ENCODE measurements at places on chromosomes 2 and 18. TPM values are rescaled to one million over a fixed set of nuclear protein-coding genes. Genes with fewer than 3 reads are reported as not detected.

DNA sequence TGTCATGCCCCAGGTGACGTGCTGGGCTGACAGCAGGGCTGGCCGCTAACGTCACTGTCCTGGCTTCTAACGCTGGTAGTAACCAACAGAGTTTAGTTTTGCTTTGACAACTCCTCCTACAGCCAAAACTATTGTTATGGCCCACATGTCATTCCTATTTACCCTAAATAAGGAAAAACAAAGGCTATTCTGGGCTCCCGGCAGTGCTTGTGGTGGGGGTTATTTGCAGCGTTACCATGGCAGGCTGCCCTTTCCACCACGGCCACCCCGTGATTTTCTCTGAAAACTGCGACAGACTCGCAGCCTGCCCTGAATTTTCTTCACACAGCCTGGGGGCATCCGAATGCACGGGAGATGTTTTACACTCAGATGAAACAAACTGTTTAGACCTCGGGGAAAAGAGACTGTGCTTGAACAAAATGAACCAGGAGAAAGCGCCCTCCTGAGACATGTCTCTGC lies 115.2 kb downstream of the FAM210A start:
- peak; percentile 32 for DNase-seq

DNA sequence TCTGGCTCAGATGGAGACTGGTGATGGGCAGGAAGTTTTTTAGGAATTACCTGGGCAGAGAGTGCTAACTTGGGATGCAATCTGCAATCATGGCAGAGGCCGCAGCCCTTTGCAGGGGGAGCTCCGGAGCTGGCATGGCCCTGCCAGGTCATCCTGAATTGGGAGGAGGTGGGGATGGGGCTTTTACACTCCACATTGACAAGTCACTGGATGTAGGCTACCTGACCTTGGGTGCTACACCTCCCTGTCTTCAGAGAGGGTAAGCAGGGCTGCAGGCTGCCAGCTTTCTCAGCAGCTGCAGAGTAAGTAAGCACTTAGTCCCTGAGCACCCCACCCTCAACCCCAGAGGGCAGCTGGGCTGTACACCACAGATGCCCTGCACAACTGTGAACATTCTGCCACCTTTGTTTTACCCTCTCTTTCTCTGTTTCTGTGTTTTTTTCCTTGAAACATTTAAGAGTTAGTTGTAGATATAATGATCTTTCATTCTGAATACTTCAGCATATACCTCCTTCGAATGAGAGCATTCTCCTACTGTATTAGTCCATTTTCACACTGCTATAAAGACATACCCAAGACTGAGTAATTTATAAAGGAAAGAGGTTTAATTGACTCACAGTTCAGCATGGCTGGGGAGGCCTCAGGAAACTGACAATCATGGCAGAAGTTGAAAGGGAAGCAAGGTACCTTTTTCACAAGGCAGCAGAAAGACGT lies 6.8 kb upstream of the HS1BP3 start:
- no peak for DNase-seq

DNA sequence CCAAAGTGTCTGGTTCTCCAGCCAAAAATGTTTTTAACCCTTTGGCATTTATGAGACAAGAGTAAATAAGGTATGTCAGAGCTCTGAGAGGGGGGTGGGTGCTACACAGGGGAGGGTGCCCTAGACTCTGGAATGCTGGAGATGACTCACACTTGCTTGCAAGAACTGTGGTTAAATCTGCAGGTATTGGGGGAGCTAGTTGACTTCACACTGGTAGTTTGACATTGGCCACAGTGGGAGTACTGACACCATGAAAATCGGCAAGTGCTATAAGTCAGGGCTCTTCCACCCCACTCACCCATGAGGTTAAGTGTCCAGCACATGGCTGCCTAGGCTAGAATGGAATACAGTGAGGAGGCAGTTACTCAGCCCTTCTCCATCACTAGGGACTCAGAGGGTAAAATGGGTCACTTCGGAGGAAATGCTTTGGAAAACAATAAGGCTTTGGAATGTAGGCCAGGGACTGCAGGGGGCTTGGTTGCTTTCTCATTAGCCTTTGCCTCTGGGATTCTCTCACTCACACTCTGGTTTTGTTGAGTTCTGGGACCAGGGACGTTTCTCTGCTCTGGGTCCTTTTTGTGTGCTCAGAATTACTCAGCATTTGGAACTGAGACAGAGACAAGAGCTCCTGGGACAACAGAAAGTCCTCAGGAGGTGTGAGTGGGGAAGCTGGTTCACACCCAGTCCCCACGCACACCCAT lies 91.6 kb downstream of the ACKR3 start:
- no peak for DNase-seq

DNA sequence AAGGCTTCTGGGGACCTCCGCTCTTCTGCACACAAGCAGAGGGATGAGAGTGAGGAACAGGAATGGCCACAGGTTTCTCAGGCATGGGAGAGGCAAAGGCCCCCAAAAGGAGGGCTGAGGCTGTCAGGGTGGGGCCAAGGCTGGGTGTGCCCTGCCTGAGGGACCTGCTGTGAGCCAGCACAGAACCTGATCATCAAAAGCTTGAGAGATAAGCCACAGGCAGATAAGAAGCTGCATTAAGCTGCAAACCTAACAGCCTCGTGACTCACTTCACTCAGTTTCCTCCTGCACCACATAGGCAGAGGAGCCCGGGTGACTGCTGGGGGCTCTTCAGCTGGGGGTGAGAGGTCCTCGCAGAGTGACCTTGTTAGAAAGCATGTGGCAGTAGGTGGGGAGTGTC lies 64.5 kb upstream of the LAPTM4A start:
- peak; percentile 71 for DNase-seq

DNA sequence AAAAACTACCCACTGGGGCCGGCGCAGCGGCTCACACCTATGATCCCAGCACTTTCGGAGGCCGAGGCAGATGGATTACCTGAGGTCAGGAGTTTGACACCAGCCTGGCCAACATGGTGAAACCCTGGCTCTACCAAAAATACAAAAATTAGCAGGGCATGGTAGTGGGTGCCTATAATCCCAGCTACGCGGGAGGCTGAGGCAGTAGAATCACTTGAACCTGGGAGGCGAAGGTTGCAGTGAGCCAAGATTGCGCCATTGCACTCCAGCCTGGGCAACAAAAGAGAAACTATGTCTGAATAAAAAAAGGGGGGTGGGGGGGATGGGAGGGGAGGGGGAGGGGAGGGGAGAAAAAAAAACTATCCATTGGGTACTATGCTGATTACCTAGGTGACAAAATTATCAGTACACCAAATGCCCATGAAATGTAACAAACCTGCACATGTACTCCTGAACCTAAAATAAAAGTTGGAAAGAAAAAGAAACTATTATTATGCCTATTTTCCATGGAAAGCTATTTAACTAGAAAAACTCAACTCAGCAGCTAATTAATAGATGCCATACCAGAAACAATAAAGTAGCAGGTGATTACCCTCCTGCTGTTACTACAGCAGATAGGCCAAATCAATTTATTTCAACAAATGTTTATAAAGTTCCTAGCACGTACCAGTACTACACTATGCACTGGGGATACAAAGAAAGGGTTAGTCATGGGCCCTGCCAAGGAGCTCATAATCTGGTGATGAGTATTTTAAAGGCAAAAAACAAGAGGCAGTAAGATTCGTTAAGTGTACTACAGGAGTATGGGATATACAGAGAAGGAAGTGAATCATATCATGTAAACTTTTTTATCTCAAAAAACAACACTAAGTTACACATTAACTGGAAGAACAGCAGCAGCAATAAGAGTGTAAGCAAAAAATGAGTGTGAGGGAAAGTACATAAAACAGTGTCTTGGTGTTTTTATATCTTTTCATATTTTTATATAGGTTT lies 112.8 kb upstream of the SLC39A10 start:
- peak; percentile 76 for DNase-seq

Gene C2orf74
- 9.9 TPM for polyA plus RNA-seq

Gene STRN
- 6.7 TPM for polyA plus RNA-seq

DNA sequence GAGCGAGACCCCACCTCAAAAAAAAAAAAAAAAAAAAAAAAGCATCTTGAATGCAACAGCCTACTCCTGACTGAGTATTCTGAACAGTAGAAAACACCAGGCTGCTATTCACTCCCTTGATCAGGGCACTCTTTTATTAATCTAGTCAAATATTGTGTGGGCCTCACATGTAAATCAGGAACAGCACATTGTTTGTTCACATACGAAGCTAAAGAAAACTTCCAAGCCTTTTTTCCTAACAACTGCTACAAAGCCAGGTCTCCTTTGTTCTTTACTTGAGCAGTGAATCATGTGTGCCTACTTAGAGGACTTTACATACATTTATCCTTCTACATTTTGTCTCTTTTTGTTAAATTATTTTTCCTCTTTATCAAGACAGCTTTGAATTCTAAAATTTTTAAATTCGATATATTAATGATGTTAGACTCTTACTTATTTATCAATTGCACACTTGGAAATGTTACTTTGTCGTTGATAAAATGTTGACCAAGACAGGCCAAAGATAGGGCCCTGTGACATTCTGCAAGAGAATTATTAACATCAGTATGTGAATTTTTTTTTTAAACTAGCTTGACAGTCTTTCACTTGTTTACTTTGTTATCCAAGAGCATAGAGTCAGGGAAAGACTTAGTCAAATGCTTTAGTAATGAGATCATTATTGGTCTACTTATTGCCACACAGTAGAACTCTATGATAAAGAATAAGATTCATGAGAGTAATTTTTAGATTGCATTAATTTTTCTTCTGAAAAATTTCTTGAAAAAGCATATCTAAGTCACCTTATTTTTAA lies 13.2 kb downstream of the SPATS2L start:
- DNase-seq = peak; percentile 62

Gene TDRD15
- not detected for polyA plus RNA-seq

Gene SLC9A4
- not detected for polyA plus RNA-seq

DNA sequence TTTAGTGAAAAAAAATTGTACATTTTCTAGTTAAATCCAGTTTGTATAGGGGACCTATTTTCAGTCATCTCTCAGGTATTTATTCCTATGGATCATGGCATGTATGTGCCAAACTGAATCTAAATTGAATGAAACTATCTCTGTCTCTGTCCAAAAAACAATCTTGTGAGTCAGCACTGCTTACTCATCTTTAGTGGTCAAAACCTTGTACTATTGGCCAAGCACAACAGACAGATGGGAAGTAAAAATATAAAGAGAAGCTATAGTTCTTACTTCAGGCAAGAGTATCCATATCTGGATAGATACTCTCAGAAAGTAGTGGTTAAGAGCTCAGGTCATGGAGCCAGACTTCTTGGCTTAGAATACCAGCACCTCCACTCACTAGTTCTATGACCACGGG lies 76.0 kb upstream of the KLHL14 start:
- no peak for DNase-seq

GRCh38 chr2:62415019-62415431 lies 91.0 kb downstream of the TMEM17 start:
- no peak for DNase-seq

DNA sequence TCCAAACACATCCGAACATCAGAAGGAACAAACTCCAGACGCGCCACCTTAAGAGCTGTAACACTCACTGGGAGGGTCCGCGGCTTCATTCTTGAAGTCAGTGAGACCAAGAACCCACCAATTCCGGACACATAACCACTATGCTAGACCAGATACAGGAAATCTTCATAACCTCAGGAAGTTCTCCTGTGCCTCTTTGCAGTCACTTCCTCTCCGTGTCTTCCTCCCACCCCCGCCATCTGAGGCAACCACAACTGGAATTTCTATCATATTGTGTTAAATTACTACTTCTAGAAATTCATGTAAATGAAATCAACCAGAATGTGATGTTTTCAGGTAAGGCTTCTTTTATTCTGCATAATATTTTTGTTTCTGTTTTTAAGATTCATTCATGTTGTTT lies 631.0 kb upstream of the NXPH2 start:
- no peak for DNase-seq

GRCh38 chr18:25284861-25285550 lies 67.0 kb downstream of the ZNF521 start:
- no peak for DNase-seq
